Dermis blood vessel endothelial cell (primary cell): ENCODE measurements at places on chromosomes 6 and 20. TPM values are rescaled to one million over a fixed set of nuclear protein-coding genes. Genes with fewer than 3 reads are reported as not detected.

Gene HRH3
- total RNA-seq = not detected in 2 replicates

Gene SLC13A3
- 0.05 TPM in 1 of 2 replicates, not detected in the other for total RNA-seq

Gene ELMO2
- 34.7 and 35.7 TPM in 2 replicates for total RNA-seq

Gene TRAPPC3L
- total RNA-seq = 0.17 TPM in 1 of 2 replicates, not detected in the other

Gene TFAP2B
- under 0.01 TPM in 2 replicates for total RNA-seq

Gene AIF1
- not detected in 2 replicates for total RNA-seq

Gene EYA4
- under 0.01 and 0.09 TPM in 2 replicates for total RNA-seq

Gene MATN4
- total RNA-seq = 0.09 and 0.17 TPM in 2 replicates

Gene SPO11
- total RNA-seq = not detected in 2 replicates

Gene BMP6
- 234 TPM in 2 replicates for total RNA-seq

Gene NDUFAF4
- 8.0 and 10.2 TPM in 2 replicates for total RNA-seq

Gene SEMG1
- not detected in 2 replicates for total RNA-seq

Gene CAGE1
- total RNA-seq = under 0.01 TPM in 1 of 2 replicates, not detected in the other

Gene CST1
- 0.19 TPM in 1 of 2 replicates, not detected in the other for total RNA-seq

Gene LRFN2
- total RNA-seq = not detected in 2 replicates

Gene TMEM170B
- total RNA-seq = 2.4 and 4.1 TPM in 2 replicates

Gene KCNK5
- 0.17 TPM in 1 of 2 replicates, not detected in the other for total RNA-seq

Gene SPATS1
- total RNA-seq = not detected in 2 replicates

Gene MRPS26
- total RNA-seq = 34.5 and 37.6 TPM in 2 replicates

Gene CENPW
- total RNA-seq = 4.8 and 16.6 TPM in 2 replicates

Gene EYS
- not detected in 2 replicates for total RNA-seq

Gene KCNQ2
- total RNA-seq = not detected in 2 replicates

Gene WFDC2
- not detected in 2 replicates for total RNA-seq

Gene LHFPL5
- total RNA-seq = not detected in 2 replicates

Gene KHDRBS2
- not detected in 2 replicates for total RNA-seq

Gene OTOR
- not detected in 2 replicates for total RNA-seq

Gene PLEKHG1
- 42.3 and 74.5 TPM in 2 replicates for total RNA-seq
